ENCODE measurements at places on chromosomes 4 and X. TPM values are rescaled to one million over a fixed set of nuclear protein-coding genes. Genes with fewer than 3 reads are reported as not detected.

Gene ARMCX1
- 27.8 TPM for total RNA-seq

Gene VSIG4
- total RNA-seq, result not detected

Gene GC
- not detected for total RNA-seq

Gene ZNF41
- total RNA-seq, result 10.6 TPM

Gene TCEAL6
- not detected for total RNA-seq

Gene TKTL1
- under 0.01 TPM for total RNA-seq

Gene GPRIN3
- total RNA-seq, result 2.7 TPM

Gene UNC5C
- total RNA-seq, result under 0.01 TPM

Gene TEX13D
- not detected for total RNA-seq

Gene UGT2B10
- total RNA-seq, result not detected

Gene SPANXN4
- total RNA-seq, result not detected

Gene TMEM35A
- 5.3 TPM for total RNA-seq

Gene KDM6A
- 24.2 TPM for total RNA-seq

Gene FGF16
- total RNA-seq, result 6.7 TPM

Gene CCDC149
- 10.8 TPM for total RNA-seq

Gene CXCL11
- 1.1 TPM for total RNA-seq

Gene GAGE12E
- not detected for total RNA-seq

Gene MAGEA4
- not detected for total RNA-seq

Gene PAGE2B
- total RNA-seq, result not detected

Gene HTR2C
- not detected for total RNA-seq

Gene MND1
- 5.2 TPM for total RNA-seq

Gene RNF128
- total RNA-seq, result not detected

Gene NHS
- 0.13 TPM for total RNA-seq

Gene STARD8
- total RNA-seq, result 20.2 TPM

Gene PF4V1
- not detected for total RNA-seq

Gene TKTL2
- not detected for total RNA-seq

Gene ZXDA
- 9.7 TPM for total RNA-seq

Gene RAB33A
- 0.27 TPM for total RNA-seq

Gene MAGEA11
- total RNA-seq, result not detected

Gene COL4A6
- 2.1 TPM for total RNA-seq

Gene TMEM271
- not detected for total RNA-seq

Gene SPACA5B
- not detected for total RNA-seq

Gene KIAA1210
- not detected for total RNA-seq

Gene XAGE2
- total RNA-seq, result not detected

Gene DAPP1
- total RNA-seq, result not detected

Gene CD38
- total RNA-seq, result under 0.01 TPM

Gene FNIP2
- 21.0 TPM for total RNA-seq

Gene ITGB1BP2
- total RNA-seq, result 4.9 TPM

Gene ENPEP
- not detected for total RNA-seq

Gene GAGE12D
- total RNA-seq, result not detected

Gene ADH1A
- total RNA-seq, result not detected

Gene LNX1
- 1.8 TPM for total RNA-seq

Gene NKX3-2
- total RNA-seq, result not detected

Gene LRRC66
- 0.29 TPM for total RNA-seq

Gene UVSSA
- total RNA-seq, result 7.6 TPM

Gene PFKFB1
- total RNA-seq, result 0.07 TPM

Gene GNRHR
- total RNA-seq, result not detected

Gene KCND1
- total RNA-seq, result 0.36 TPM

Gene GPM6B
- 1.3 TPM for total RNA-seq

Gene SLIT2
- 54.1 TPM for total RNA-seq

Gene CSAG1
- total RNA-seq, result not detected

Gene HPGDS
- not detected for total RNA-seq

Gene CT45A10
- not detected for total RNA-seq

Gene XAGE1A
- total RNA-seq, result not detected

Gene AR
- total RNA-seq, result 6.6 TPM

Gene KLHL4
- 33.7 TPM for total RNA-seq

Gene PDHA1
- total RNA-seq, result 76.2 TPM

Gene ITIH6
- total RNA-seq, result not detected

Gene GLOD5
- not detected for total RNA-seq

Gene STOX2
- 0.22 TPM for total RNA-seq

Measured in thoracic aorta endothelial cell (primary cell).